ENCODE measurements at places on chromosomes 1 and 21.

DNA sequence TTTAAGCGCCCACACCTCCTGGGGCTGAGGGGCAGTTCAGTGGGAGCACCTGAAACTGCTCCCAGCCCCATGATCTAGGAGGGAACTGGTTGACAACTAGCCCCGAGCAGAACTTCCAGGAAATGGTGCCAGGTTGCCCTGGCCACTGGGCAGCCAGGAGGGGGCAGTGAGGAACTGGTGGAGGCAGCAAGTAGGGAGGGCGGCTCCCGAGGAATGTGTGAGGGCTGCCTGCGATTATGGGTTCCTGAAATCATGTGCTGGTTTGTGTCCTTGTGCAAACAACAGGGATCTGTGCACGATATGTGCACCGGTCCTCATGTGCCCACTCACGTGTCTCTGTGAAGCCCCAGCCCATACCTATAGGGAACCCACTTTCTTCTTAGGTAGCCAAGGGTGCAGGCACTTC is 9.9 kb downstream of the GPR3 start:
- no peak for DNase-seq

DNA sequence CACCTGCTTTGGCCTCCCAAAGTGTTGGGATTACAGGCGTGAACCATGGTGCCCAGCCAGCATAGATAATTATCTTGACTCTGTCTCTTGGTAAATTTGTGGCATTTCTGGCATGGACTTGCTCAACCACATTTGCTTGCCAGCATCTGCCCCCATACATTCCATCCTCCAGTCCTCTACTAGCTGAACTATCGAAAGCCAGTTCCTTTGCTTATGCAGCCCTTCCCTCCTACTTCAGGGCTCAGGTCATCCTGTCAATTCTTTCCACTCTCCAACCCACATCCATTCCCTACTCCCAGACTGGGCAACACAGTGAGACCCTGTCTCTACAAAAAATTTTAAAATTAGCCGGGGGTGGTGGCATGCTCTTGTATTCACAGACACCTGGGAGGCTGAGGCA is 13.0 kb upstream of the UQCRHL start:
- DNase-seq, result no peak

- no peak for DNase-seq
Measured at GRCh38 chr1:1918901-1919303, at the start of gene TMEM52. Gene TMEM52, minus strand, starts transcription at chr1:1919279. Its CDS starts 14 bp downstream, at chr1:1919265.

DNA sequence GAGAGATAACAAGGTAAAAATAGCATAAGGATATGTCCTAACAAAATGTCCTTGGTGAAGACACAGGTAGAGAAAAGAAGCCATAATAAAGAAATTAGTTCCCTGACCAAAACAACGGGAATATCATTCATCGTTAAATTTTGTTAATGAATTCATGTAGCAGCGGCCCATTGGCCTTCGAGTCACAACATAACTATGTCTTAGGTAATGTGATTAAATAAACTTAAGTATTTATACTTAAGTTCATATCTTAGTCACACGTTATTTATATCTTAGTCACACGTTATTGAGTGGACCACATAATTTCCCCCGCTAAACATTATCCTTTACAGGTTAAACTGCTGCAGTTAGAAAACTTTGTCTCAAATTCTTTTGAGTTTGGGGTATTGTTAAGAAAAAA is 1.2 kb downstream of the NEXN start:
- DNase-seq, result no peak

DNA sequence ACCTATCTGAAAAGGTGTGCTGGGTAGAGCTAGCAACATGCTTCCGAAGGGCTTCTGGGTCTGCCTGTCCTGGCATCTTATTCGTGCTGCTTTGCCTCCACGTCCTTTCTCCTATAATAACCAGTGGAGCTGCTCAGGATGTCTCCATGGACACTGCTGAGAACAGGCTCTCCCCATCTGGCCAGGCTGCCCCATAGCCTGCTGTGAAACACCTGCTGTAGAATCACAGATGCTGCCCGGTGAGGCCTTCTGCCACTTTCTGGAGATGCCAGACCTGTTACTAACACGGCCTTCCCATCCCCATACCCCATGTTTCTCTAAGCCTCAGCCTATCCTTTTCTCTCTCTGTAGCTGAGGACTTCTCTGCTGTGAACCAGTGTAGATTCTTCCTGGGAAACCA is 120.5 kb downstream of the IER5 start:
- DNase-seq, result no peak

- DNase-seq, result no peak
Measured at GRCh38 chr1:225483818-225484656, 56.2 kb upstream of the LBR start.

DNA sequence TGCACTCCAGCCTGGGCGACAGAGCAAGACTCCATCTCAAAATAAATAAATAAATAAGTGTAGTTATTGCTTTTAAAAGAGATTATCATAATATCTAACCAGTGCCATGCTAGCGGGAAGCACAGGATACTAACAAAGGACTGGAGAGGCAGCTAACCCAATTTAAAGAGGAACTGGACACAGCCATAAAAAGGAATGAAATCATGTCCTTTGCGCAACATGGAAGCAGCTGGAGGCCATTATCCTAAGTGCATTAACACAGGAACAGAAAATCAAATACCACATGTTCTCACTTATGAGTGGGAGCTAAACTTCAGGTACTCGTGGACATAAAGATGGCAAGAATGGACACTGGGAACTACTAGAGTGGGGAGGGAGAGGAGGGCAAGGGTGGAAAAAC is 54.9 kb downstream of the TM2D1 start:
- DNase-seq, result no peak

GRCh38 chr21:41952568-41953248 is 1.1 kb downstream of the C2CD2 start:
- no peak for DNase-seq

- peak; percentile 70 for DNase-seq
Measured at GRCh38 chr1:52927212-52928014, at the start of gene SCP2. Gene SCP2, plus strand, starts transcription at chr1:52927276. Its CDS starts 121 bp downstream, at chr1:52927397.

DNA sequence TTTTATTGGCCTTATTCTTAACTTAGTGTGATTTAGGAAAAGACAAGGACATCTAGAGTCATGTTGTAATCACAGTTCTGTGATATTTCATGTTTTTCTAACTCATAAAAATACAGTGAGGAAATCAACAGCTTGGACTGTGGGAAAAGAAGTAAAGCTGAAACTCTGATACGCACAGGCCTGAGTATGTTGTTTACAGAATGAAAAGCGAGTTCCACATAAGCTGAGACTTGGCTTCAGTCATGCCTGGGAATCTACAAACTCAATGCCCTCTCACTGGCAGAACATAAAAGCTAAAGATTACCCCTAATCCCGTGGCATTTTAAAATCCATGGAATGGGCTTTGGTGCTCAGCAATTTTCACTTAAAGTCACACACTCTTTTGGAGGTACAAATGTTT is 23.6 kb upstream of the ATP5PO start:
- no peak for DNase-seq

- no peak for DNase-seq
Measured at GRCh38 chr1:21184276-21184675, 7.6 kb upstream of the EIF4G3 start.

DNA sequence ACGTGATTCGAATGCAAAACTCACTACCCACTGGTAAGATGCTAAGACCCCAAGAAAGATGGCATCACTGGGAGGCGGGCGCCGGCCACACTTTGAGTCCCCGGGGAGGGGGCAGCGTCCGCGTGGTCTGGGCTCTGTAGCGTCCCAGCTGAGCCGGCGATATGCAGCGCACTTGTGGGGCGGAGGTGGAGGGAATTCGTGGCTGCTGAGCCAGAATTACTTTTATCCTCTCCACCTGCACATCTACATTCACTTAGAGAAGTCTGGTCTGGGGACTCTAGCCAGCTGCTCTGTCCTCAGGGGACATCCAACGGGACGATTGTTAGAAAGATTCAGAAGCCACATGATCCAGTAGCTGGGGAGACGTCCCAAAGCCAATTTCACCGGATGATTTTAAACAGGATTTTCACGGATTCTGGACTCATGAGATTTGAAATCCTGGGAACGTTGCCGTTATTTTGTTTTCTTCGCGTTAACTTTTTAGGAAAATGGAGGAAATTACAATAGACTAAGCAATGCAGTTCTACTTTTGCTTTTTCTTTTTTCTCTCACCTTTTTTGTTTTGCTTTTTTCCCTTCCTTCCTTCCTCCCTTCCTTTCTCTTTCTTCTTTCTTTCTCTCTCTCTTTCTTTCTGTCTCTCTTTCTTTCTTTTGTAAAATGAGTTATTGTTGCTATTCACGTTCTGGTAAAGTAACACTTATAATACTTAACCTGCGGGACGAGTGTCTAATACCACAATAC is 1.3 kb downstream of the JAM2 start:
- DNase-seq, result no peak

DNA sequence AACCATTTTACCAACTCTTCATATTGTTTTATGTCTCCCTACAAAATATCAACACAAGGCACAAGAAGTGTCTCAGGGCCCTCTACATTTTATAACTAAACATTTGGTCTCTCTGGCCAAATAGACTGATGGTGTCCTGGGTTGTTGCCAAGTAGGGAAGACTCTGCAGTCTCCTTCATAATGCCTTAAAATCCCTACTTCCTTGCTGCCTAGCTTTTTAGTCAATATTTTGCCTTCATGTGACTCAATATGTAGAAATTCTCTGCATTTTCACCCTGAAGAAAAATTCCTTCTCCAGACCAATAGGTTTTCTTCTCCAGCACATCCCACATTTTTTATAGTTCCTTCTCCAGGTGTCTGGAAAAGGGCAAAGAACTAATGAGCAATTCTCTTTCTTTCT is 72.6 kb upstream of the IPO9 start:
- no peak for DNase-seq

- DNase-seq, result no peak
Measured at GRCh38 chr1:51344276-51344601, 13.9 kb upstream of the TTC39A start.

DNA sequence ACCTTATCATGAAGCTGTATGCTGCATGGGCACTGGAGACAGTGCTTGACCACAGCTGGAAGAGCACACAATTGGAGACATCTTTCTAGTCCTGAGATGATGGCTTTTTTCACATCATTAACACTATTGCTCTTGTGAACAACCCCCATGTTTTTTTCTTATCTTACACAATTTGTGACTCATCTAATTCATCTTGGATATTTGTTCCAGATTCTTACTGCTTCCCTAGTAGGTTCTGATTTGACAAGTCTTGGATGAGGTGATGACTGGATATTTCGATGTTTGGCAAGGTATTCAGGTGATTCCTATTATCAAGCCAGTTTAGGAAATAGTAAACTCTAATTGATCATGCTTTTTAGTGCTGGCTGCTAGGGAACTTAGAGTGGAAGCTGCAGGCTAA is 23.7 kb downstream of the HLX start:
- no peak for DNase-seq

- DNase-seq, result no peak
Measured at GRCh38 chr1:233240371-233240770, 55.2 kb downstream of the PCNX2 start.

DNA sequence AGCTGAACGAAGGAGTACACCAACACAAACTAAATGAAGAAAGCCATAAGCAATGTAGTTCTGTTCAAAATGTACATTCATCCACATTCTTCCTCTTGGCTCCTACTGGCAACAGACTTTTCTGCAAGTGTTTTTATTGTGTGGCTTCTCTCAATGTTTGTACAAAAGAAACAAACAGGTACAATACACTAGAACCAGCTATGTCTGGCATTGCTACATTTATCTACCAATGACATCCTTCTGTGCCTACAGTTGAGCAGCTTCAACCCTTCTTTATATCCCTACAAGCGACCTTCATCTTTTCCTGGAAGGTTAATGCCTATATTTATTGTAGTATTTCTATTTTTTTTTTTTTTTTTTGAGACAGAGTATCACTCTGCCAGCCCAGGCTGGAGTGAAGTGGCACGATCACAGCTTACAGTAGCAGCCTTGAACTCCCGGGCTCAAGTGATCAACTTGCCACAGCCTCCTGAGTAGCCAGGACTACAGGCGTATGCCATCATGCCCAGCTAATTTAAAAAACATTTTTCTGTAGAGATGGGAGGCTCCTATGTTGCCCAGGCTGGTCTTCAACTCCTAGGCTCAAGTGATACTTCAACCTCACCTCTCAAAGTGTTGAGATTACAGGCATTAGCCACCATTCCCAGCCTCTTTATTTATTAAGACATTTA is 89.3 kb downstream of the ASH1L start:
- DNase-seq, result no peak

DNA sequence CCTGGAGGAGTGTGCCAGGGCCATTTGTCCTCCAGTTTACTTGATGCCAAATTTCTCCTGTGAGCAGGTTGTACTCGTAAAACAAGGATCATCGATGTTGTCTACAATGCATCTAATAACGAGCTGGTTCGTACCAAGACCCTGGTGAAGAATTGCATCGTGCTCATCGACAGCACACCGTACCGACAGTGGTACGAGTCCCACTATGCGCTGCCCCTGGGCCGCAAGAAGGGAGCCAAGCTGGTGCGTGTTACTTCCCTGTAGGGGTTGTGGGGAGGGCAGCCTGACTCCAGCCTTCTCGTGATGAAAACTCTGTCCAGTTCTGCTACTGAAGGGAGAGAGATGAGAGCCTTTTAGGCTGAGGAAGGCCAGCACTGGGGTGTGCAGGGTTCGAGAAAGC is 2.2 kb downstream of the RPS8 start:
- no peak for DNase-seq

GRCh38 chr1:233828480-233828879 is 76.0 kb upstream of the SLC35F3 start:
- DNase-seq, result no peak

DNA sequence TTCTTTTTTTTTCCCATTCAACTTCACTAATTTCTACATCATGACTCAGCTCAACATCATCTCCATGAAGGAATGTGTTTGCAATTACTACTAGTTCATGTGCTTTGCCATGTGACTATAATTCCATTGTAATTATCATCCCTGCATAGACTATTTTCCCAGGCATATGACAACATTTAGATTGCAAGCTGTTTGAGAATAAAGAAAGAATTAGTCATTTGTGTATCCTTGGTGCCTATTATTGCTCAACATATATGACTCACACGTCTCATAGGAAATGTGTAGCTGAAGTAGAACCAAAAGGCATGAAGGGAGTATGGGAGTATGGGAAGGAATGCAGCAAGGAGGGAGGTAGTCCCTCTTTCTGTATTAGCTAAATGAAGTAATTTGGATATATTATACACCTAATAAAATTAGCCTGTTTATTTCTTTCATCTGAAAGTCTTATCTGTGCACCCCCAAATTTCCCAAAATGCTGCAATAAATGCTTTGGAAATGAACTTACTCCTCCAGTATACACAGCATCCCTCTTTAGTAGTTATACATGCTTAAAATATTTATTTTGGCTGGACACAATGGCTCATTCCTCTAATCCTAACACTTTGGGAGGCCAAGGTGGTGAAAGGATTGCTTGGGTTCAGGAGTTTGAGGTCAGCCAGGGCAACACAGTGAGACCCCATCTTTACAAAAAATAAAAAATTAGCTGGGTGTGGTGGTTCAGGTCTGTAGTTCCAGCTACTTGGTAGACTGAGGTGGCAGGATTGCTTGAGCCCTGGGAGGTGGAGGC is 316.9 kb upstream of the ADGRL4 start:
- DNase-seq, result no peak

GRCh38 chr21:44923480-44924084 is 2.9 kb upstream of the ITGB2 start:
- DNase-seq, result no peak
